ENCODE measurements at places on chromosomes 5 and 9.

DNA sequence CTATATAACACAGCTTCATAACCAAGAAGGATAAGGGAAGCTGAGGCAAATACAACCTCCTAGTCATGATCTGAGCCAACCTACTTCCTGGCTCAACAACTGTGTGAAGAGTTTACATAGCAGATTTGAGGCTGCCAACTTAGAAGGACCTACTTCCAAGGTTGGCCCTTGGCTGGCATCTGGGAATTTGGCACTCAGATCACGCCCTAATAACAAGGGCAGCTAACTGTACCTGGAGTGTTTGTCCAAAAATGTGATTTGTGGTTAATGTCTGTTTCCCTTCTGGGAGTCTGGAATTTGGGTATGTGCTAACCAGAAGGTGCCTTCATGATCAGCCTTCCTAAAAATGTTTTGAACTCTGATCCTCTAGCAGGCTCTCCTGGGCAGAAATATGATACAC, 287.2 kb downstream of the CAAP1 start:
- no peak for ATAC-seq

DNA sequence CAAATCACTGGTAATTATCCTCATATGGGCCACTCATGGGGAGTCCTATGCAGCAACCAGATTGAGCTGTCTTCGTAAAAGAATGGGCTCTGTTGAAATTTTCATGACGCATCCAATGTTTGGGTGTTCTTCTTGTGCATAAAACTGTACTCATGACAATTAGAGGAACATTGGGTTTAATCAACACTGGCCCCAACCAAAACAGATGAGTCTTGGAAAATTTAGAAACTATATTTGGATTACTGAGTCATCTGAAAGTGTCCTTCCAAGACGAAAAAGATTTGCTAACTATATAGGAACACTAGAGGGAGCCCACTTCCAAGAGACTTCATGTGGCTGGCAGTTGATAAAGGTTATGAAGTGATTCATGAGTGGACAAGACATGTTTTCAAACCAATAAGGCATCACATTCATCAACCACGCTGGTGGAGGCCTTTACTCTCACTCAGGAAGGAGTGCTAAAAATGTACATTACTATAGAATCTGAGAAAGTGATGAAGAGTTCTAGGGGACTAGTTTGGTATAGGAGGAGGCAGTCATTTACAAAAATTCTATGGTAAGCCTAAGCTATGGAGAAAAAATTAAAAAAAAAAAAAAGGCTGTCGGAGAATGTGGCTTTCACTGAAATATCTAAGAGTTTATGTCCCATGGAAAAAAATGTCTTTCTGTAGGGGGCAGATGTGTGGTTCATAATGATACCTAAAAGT, 313.5 kb downstream of the PRDM9 start:
- ATAC-seq = peak; percentile 84

DNA sequence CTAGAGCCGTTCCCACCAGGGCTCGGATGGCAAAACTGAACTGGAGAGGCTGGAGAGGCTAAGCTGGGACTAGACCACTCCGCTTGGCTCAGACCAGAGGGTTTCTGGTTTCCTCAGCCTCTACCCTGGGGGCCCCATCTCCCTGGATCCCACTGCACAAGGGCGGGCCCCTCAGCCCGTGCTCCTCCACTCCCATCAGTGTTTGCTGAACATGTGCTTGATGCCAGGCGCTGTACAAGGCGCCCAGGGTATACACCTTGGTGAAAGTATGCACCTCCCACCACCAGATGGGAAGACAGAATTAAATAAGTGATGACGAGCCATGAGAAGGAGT, 18.0 kb downstream of the GPX3 start:
- no peak for ATAC-seq

DNA sequence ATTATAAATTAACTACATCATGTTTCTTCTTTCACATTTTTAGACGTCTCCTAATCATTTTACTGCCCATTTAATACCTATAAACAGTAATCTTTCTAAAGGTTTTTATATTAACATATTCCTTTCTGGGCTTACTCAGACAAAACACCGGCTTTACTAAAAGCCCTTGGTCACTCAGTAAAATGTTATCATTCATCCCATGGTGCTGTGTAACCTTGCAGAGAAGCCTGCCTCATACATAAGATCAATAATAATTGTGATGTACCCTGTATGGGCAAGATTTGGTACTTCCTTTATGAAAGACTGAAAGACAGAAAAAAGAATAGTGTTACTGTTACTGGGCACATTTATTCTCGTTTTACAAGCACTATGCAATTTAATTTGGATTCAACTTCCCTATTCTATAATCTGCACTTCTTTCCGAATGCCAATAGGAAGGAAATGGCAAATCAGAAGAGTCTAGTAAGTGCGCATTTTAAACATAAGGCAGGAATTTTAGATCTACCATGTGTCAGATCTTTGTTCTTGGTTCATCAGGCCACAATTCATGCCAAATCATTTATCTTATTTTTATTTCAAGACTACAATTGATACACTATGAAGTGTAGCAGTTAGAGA, 522.2 kb downstream of the CSNK1G3 start:
- ATAC-seq = no peak

- ATAC-seq = no peak
Observed at GRCh38 chr9:36985769-36986467, 48.1 kb downstream of the PAX5 start.

DNA sequence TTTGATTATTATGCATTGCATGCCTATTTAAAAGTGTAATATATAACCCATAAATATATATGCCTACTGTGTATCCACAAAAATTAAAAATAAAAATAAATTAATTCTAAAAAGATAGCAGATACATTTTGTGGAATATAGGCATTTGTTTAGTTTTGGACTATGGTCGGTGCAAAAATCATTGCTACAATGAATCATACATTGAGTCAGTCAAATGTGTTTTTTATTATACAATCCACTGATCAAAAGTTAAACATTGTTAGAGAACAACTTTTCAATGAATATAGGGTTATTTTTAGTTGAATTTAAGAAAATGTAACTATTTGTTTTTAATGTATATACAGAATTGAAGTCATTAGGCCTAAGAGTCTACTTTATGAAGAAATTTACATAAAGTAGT, 885.9 kb downstream of the EFNA5 start:
- no peak for ATAC-seq

- ATAC-seq = no peak
Observed at GRCh38 chr9:110521206-110521605, 58.3 kb downstream of the SVEP1 start.

GRCh38 chr5:73369278-73369677, 79.3 kb downstream of the FOXD1 start:
- ATAC-seq = no peak

- peak; percentile 78 for ATAC-seq
Observed at GRCh38 chr9:117411547-117411946, 3.3 kb downstream of the ASTN2 start.
